Kidney epithelial cell (primary cell): ENCODE measurements at places on chromosomes 4 and X. TPM values are rescaled to one million over a fixed set of nuclear protein-coding genes. Genes with fewer than 3 reads are reported as not detected.

TLR10 gene
- total RNA-seq, result not detected in 2 replicates

SASH3 gene
- total RNA-seq, result not detected in 2 replicates

SPATA18 gene
- total RNA-seq, result 10.5 and 11.0 TPM in 2 replicates

HSFX1 gene
- total RNA-seq, result 0.25 and 0.34 TPM in 2 replicates
